Upper lobe of left lung (tissue), 6 donors: ENCODE measurements at places on chromosomes 2 and 18.

- DNase-seq, result no peak
These were observed 2.0 kb upstream of the CYP26B1 start for GRCh38 chr2:72149556-72150156.

GRCh38 chr18:70384181-70384790, 95.4 kb downstream of the SOCS6 start:
- no peak for DNase-seq

- peak; percentile 18 for DNase-seq
These were observed 171.6 kb downstream of the DDX1 start for GRCh38 chr2:15763106-15763821.

DNA sequence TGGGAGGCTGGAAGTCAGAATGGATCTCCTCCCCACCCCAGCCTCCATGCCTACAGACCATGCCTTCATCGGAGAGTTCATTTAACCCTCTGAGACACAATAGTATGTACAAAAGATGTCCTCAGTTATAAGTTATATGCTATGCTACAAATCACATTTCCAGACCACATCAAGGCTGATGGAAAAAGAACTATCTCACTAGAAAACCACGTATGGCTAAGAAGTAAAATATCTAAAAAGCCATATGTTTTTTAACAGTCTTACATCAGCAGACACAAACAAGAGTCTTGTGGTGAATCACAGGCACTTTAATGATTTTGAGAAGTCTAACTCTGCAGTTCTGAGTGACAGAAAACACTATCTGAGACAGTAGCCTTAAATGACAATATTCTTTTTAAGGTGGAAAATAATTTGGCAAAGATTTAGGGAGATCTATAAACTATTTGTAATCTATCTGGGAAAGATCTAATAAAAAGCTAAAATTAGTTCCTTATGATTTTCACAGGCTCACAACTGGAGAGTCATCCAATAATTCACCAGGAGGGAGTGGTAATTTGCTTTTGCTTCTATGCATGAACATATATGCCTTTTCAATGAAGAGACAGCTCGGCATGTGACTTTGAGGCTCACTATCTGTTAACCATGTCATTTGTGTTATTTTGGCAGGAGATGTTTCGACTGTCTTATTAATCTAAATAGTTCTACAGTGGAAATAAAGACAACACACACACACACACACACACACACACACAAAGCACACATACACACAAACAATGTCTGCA, 197.5 kb downstream of the IRS1 start:
- DNase-seq, result no peak

- peak; percentile 65 for DNase-seq
These were observed 91.6 kb upstream of the MGAT4A start for GRCh38 chr2:98822301-98823164.
